ENCODE measurements at places on chromosomes 6 and 20. TPM values are rescaled to one million over a fixed set of nuclear protein-coding genes. Genes with fewer than 3 reads are reported as not detected.
A peak's percentile ranks its signal among the peaks of the same experiment; 100 is the strongest.

TGM2 gene
- total RNA-seq = 581 TPM

PHACTR3 gene
- 9.9 TPM for total RNA-seq

TRIM15 gene
- total RNA-seq = not detected

ANKRD66 gene
- total RNA-seq = not detected

BPIFB2 gene
- not detected for total RNA-seq

TCP11 gene
- not detected for total RNA-seq

SALL4 gene
- 0.19 TPM for total RNA-seq

DNA sequence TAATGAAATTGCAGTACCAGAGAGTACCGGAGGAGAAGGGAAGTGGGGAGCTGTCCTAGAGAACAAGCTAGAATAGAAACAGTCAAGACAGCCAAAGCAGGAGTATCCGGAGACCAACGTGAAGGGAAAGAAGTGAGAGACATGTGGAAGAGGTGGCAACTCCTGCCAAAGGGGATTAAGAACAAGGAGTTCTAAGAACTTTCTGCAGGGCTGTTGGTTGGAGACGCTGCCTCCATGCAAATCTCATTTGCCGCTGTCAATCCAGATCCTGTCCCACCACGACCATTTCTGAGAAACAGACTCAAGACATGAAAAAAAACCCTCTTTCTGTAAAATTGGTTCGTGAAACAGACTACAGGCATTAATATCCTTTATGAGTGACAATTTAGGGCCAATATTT, 595.7 kb downstream of the PTPRT start:
- DNase-seq = no peak

- DNase-seq = no peak
These were observed 134.7 kb upstream of the RNF24 start for GRCh38 chr20:4150070-4150441.

- no peak for DNase-seq
These were observed 118.3 kb downstream of the SLX4IP start for GRCh38 chr20:10553326-10553984.

- DNase-seq = no peak
These were observed 102.8 kb upstream of the BEND3 start for GRCh38 chr6:107218142-107218541.

DNA sequence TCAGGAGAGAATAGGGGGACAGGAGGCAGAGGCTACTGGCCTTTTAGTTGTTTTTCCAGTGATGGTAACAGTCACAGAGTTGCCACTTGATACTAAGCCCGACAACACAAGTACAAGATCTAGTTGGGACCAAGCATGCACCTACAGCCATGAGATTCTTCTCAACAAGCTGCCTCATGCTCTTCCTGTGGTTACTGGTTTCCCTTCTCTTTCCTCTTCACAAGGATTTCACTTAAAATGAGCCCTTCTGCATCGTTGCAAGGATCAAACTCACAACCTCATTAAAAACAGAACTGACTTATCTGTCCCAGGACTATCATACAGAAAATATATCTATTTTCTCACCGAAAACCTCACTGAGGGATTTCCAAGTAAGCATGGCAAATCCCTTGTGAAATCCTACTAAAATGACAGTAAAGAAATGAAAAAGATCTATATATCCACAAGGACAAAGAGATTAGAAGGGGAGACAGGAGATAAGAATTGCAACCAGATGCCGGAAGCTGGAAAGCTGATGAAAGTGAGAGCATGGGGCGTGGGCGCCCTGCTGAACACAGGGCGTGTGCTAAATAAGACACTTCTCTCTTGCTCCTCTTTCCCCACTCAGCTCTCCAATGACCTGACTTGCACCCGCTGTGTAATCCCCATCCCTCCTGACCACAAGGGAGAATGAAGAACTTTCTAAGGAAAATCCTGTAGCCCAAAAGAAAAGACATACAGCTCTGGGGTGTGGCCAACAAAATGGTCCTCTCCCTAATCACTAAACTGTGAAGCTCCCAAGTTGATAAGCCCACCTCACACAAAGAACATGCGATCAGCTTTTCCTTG, 13.4 kb downstream of the MTFR2 start:
- no peak for DNase-seq

DNA sequence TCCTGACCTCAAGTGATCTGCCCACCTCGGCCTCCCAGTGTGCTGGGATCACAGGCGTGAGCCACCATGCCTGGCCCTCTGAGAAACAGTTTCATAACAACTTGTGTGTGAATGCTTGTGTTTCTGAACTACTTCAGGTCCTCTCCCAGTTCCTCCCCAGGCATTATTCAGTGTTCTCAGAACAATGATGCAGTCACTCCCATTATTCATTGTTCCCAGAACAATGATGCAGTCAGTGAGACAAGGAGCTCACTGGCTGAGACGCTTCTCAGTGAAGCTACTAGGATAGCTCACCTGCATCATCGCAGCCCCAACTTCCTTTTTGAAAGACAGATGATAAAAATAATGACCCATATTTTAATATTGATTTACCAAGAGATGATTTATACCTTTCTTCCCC, 71.5 kb downstream of the NDUFAF5 start:
- DNase-seq = no peak

DNA sequence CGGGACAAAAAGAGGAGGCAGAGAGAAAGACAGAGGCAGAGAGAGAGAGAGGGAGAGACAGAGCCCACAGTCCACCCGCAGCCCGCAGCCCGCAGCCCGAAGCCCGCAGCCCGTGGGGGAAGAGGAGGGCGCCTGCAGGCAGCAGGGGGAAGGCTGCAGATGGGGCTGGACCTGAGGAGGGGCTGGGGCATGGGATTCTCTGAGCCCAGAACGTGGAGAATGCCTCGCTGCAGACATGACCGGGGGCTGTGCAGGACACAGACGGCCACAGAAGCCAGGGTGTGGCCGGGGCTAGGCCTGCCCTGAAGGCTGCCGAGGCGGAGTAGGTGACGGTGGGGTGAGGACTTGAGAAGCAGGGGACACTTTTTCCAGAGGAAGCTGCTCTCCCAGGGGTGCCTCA, 6.5 kb upstream of the SLCO4A1 start:
- DNase-seq = peak; percentile 64

DNA sequence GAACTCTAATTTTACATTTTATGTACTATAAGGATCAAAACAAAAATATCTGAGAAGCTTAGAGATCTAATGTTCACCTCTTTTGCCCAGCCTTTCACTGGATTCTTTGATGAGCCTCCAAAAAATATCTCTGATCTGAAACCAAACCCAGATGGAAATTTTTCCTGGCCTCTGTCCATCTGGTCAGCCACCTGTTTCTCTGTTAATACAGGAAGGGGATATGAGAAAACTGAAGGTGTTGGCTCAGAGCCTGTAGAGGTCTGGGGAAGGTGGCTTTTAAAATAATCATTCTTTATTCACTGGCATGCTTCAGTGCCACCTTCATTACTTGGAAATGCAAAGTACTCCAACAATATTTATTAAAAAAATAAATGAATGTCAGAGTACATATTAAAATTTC, 8.5 kb upstream of the MCM3 start:
- DNase-seq = no peak

DNA sequence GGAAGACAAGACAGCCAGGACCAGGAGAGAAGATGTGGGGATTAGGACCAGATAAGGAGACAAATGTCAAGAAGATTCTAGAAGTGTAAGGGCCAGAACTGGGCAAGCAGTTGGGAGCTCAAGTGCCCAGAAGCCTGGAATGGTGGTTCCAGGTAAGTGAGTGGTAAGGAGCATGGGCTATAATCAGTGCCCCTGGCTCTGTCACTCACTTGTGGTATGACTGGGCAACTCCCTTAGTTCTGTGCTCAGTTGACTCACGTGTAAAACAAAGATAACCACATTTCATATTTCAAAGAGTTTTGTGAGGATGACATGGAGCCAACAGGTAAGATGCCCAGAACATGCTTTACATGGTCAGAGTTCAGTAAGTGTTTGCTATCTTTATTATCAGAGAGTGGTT, 11.2 kb downstream of the CCDC167 start:
- DNase-seq = no peak

GRCh38 chr20:59987135-59987534, 28.9 kb downstream of the CDH26 start:
- DNase-seq = no peak

GRCh38 chr6:29965873-29966601, 23.7 kb downstream of the HLA-A start:
- DNase-seq = peak; percentile 93

GRCh38 chr6:79084693-79085092, 6.6 kb upstream of the PHIP start:
- no peak for DNase-seq

DNA sequence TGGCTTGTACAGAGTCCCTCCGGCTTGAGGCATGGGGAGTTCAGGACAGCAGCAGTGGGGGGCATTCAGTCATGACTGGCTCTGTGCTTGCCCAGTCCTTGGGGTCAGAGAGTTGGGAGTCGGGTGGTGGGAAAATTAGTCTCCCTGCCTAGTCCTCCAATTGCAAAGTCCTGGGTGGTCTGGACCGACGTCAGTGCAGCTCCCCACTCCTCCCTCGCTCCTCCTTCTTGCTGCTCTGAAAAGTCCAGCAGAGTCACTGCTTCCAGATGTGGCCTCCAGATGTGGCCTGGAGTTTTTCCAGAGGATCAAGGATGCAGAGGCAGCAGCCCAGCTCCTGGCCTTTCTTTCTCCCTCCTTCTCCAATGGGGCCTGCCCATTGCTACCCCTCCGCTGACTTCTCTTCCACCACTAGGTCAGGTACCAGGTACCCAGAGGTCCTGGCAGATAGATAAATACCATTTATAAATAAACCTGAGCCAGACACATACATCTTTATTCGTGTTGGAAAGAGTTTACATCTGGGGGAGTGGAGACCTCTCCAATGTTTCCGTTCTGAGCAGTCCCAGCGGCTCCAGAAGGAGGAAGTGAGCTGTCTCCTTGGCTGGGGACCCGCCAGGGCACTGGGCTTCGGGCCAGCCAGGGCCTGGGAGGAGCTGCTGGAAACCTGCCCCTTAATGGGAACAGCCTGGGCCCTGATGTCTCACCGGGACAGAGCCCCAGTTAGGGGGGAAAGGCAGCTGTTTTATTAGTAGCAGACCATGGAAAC, 49.0 kb upstream of the RNF24 start:
- peak; percentile 93 for DNase-seq

DNA sequence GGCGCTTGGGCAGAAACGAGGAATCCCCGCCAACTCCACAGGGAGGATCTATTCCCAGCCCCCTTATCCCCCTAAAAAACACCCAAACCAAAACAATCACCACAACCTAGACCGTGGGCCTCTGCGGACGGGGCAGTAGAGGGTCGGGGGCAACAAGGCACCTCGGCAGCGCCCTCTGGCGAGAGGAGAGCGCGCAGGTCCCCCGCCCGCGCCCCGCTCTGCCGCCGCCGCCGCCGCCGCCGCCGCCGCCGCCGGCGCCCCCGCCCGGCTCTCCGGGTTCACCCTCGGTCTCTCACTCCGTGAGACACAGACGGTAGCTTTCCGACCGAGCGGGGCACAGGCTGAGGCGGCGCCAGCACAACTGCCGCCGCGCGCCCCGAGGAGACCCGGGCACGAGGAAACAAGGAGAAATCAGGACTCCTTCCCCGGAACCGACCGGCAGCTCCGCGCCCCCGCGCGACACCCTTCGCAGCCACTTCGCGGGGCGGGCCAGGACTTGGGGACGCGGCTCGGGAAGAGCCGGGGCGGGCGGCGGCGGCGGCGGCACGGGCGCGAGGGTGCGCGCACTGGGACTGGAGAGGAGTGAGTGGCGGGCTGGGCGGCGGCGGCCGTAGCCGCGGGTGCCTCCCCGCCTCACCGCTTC, at the start of gene SLC35F1:
Gene SLC35F1 (plus strand): TSS at position 307 of the 643 bp plus-strand sequence.
- no peak for DNase-seq

DNA sequence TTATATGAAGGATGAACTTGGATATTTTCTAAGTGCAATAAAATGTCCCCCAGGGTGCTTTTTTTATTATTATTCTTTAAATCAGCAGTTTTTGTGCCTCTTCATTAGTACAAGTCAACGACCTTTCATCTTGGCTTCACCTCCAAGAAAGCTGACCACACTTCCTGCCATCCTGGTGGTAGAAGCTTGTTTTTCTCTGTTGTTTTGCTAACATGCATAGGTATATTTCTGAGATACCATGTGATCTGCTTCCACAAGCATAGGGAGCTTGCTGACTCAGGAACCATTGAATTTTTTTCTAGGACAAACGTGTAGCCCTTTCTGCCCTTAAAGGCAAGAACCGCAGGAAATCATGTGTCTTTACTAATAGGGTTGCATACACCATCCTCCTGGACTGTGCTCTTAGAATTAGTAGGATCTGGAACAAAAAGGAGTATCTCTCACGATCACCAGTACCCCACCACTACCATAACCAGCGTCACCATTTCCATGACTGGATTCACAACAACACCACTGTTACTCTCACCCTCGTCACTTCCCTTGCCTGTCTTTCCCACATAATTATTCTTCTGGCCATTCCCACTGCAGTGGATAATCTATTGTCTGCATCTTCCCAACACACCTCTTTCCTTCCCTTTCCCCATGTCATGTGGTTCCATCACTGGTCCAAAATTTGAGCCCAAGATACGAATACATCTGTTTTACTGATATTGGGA, 207.1 kb downstream of the MAFB start:
- no peak for DNase-seq

- peak; percentile 70 for DNase-seq
These were observed 64.8 kb upstream of the TMEM30A start for GRCh38 chr6:75349262-75349984.

DNA sequence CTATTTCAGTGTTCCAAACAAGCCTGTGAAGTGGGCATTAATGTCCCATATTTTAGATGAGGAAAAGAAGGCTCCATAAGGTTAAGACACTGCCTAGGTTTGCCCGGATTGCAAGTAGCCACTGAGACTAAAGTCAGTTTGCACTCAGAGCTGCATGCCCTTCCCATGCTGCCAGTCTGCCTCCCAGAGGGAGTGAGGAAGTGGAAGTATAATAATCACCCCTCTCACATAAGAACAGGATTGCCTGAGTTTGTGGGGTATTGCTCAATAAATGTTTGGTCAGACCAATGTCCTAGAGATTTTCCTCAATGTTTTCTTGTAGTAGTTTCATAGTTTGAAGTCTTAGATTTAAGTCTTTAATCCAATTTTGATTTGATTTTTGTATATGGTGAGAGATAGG, 43.9 kb upstream of the CLIC5 start:
- no peak for DNase-seq

DNA sequence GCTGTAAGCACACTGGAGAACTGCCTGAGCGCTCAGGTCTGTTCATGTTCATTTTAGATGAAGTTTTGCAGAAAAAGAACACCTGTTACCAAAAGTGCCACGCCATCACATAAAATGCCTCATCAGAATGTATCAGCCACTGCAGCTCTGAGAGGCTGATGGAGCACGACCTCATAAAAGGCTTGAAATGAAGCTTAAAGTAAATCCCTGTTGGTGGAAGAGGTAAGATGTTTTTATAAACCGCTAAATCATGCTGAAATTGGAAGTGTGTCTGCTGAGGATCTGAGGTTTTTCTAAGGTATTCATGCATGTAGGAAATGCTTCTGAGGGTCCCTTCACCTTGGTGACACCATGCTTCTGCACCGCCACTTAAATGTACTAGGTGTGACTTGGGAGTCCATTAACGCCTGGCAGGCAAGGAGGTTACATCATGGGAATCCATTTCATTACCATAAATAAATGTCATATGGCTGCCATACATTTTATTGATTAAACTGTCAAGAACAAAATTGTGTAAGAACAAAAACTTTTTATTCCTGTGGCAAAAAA, 363.1 kb upstream of the AGPAT4 start:
- no peak for DNase-seq

- DNase-seq = peak; percentile 37
These were observed 382.5 kb downstream of the TAF4 start for GRCh38 chr20:61682996-61683681.

- DNase-seq = no peak
These were observed 67.7 kb downstream of the RPP40 start for GRCh38 chr6:4935975-4936680.

Measured in Right ventricle myocardium inferior (tissue), 1 donor.